ENCODE measurements at places on chromosomes 1 and 21. TPM values are rescaled to one million over a fixed set of nuclear protein-coding genes. Genes with fewer than 3 reads are reported as not detected.
A peak's percentile ranks its signal among the peaks of the same experiment; 100 is the strongest.

The OLIG2 gene
- 0.21 TPM for total RNA-seq

The IL23R gene
- total RNA-seq, result not detected

The B3GALT2 gene
- total RNA-seq, result 11.7 TPM

The LIN28A gene
- not detected for total RNA-seq

The S100A9 gene
- total RNA-seq, result 58.8 TPM

The PLEKHG5 gene
- total RNA-seq, result 40.8 TPM

The LIPI gene
- total RNA-seq, result 2.1 TPM

DNA sequence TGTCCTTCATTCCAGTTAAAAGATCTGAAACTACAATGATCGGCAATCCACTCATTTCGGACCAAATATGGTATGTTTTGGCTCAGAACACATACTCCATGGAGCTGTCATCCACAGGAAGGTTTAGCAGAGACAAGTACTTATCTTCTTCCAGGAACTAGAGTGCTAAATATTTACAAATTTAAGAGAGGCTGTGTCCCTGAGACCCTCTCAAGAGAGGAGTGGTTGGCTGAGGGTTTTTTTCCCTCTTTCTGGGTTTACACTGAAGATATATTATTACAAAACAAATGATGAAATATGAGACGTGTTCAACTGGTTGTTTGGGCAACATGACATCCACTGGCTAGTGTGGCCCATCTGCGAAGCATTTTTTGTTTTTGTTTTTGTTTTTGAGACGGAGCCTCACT is 25.9 kb upstream of the NID1 start:
- H3K4me3 ChIP-seq, result no peak overlapping the region
- DNase-seq, result no peak
- H3K4me1 ChIP-seq, result no peaks in the 10 kb centered on the region
- H3K27me3 ChIP-seq, result no peaks in the 10 kb centered on the region

GRCh38 chr1:72109916-72110315 is 172.4 kb downstream of the NEGR1 start:
- H3K27me3 ChIP-seq, result no peaks in the 10 kb centered on the region
- no peak overlapping the region for H3K4me3 ChIP-seq
- H3K36me3 ChIP-seq, result no peaks in the 10 kb centered on the region
- peaks cover 6% of the 10 kb centered on the region for H3K4me1 ChIP-seq
- DNase-seq, result no peak

GRCh38 chr1:3924186-3924824 is 24.2 kb upstream of the C1orf174 start:
- H3K27ac ChIP-seq, result no peak overlapping the region
- no peak overlapping the region for H3K4me3 ChIP-seq
- H3K4me1 ChIP-seq, result no peaks in the 10 kb centered on the region
- DNase-seq, result no peak
- H3K27me3 ChIP-seq, result peaks cover 11% of the 10 kb centered on the region

- H3K27me3 ChIP-seq, result no peaks in the 10 kb centered on the region
- no peak overlapping the region for H3K27ac ChIP-seq
- H3K4me3 ChIP-seq, result no peak overlapping the region
- no peaks in the 10 kb centered on the region for H3K36me3 ChIP-seq
These were observed 29.4 kb upstream of the EIF4G3 start for GRCh38 chr1:21206117-21206516.

DNA sequence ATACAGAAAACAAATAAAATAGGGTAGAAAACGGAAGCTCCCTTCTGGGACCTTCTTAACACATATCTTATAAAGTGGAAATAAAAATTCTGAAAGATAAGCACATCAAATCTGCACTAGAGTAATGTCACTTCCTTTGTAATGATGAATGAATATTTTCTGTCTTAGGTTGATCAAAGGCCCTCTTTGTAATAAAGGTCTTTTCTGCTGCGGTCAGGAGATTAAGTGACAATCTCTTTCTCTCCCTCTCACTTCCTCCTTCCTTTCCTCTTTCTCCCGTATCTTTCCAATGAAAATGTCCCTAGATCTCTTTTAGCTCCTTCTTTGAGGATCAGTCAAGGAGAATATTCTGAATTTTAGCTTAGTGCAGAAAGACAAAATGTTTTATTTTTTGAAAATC is 33.8 kb downstream of the TMCO1 start:
- H3K4me3 ChIP-seq, result no peak overlapping the region
- no peak overlapping the region for H3K27ac ChIP-seq
- no peaks in the 10 kb centered on the region for H3K36me3 ChIP-seq
- no peak for DNase-seq

- no peaks in the 10 kb centered on the region for H3K36me3 ChIP-seq
- no peak overlapping the region for H3K4me3 ChIP-seq
- no peaks in the 10 kb centered on the region for H3K4me1 ChIP-seq
- DNase-seq, result no peak
These were observed 142.1 kb upstream of the ZBTB40 start for GRCh38 chr1:22309572-22309971.

DNA sequence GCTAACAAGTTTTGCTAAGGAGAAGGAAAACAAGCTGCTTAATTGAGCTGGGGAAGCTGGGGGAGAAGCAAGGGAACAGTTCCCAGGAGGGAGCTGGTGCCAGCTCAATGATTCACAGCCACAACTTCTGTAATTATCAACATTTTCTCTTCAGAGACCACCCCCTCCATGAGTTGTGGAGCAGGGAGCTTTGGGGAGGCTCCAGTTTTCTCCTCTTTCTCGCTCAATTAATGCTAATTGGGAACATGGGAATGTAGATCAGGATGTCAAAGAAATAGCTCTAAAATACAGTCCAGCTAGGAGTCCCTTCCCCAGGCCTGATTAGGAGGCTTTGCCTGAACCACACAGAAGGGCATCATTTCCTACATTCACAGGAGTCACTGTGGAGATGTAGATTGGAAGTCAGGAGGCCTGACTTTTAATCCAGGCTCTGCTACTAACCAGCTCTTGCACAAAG is 12.1 kb upstream of the MNDA start:
- no peaks in the 10 kb centered on the region for H3K27me3 ChIP-seq
- H3K4me3 ChIP-seq, result no peak overlapping the region
- no peak for DNase-seq
- H3K36me3 ChIP-seq, result no peaks in the 10 kb centered on the region
- no peak overlapping the region for H3K27ac ChIP-seq
- H3K4me1 ChIP-seq, result no peaks in the 10 kb centered on the region

DNA sequence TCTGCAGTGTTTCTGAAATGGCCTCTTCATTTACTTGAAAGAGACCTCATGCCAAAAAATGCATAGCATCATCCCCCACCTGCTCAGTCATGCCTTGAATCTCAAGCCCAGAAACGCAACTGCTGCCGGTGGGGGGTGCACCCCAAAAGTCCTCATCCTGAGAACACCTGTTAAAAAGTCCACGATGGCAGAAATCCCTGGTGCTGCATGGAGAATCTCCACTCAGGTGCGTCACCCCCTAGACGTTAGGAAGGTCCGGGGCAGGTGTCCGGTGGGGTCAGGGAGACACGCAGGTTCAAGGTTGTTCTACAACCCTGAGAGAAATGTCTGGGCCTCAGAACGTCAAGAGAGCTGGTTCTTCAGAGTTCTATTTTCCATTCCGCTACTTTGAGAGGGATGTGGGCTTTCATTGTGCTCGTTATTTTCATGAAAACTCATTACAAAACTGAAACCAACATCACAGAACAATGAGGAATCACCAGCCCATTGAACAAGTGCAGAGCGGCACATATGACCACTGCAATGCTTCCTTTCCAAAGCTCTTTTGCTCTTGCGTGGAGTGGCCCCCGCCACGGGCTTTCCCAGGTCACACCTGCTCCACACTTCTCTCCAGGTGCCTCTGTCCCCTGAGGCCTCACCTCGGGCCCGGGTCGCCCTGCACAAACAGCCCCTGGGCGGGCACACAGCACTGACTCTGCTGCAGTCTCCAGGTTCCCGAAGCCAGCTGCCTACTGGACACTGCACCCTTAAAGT is 201.9 kb downstream of the TOMM20 start:
- H3K36me3 ChIP-seq, result no peaks in the 10 kb centered on the region
- peaks cover 30% of the 10 kb centered on the region for H3K4me1 ChIP-seq
- DNase-seq, result no peak
- no peak overlapping the region for H3K4me3 ChIP-seq
- peak overlapping the region; percentile 56 for H3K27ac ChIP-seq

GRCh38 chr1:37393173-37394120 is 80.9 kb upstream of the ZC3H12A start:
- no peak for DNase-seq
- H3K36me3 ChIP-seq, result no peaks in the 10 kb centered on the region
- H3K27me3 ChIP-seq, result no peaks in the 10 kb centered on the region

DNA sequence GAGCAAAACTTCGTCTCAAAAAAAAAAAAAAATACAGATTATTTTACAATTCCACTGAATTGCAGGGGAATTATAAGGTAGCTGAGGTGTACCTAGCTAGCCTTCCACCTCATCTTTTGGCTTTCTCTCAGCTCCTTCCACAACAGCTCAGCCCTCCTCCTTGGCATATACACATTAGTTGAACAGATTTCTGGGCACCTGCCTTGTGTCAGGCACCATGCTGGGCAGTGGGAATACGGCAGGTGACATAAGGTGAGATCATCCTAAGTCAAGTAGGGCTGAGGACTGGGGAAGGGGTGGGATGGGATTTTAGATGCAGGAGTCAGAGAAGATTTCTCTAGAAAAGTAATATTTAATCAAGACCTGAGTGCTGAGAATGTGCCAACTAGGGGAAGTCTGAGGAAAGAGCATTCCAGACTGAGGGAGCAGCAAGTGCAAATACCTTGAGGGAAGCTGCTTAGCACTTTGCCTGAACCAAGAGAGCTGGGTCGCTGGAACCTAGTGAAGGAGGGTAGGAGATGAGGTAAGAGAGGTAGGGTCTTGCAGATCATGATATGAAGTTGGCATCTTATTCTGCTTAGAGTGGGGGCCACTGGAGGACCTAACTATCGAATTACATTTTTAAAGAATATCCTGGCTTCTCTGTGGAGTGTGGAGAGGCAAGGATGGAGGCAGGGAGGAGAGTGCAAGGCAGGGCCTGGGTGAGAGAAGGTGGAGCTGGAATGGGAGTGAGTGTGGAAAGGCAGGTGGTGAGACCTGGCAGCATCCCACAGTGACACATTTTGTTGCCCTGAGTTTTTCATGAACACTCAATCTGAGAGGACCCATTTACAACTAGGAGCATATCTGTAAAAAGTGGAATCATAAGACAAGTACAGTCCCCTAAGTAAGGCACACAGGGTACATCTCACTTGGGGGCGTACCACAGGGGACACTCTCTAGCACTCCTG is 28.2 kb downstream of the LAMC2 start:
- no peaks in the 10 kb centered on the region for H3K27me3 ChIP-seq
- H3K27ac ChIP-seq, result no peak overlapping the region
- H3K36me3 ChIP-seq, result no peaks in the 10 kb centered on the region
- no peaks in the 10 kb centered on the region for H3K4me1 ChIP-seq
- DNase-seq, result no peak

- no peak for DNase-seq
- H3K27ac ChIP-seq, result no peak overlapping the region
- H3K36me3 ChIP-seq, result no peaks in the 10 kb centered on the region
- H3K4me1 ChIP-seq, result no peaks in the 10 kb centered on the region
These were observed 87.1 kb upstream of the LRRC8D start for GRCh38 chr1:89733748-89734147.

DNA sequence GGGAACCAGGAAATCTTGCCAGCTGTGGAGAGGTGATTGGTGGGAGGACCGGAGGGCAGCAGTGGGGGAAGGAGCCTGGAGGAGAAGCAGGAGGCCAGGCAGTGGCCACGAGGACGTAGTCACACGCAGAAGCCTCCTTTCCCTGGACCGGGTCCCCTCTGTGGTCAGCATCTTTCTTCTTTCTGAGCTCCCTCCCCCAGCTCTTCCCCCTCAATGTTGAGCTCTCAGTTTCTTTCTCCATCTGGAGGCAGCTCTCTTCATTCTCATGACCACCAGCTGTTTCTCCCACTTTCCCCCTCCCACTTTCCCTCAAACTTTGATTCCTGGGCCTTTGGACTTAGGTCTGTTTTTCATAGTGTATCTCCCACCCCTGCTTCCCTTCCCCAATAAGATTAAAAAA is 18.3 kb downstream of the KIRREL1 start:
- no peak for DNase-seq
- H3K4me1 ChIP-seq, result peaks cover 66% of the 10 kb centered on the region
- no peak overlapping the region for H3K4me3 ChIP-seq
- H3K27ac ChIP-seq, result peak overlapping the region; percentile 91
- no peaks in the 10 kb centered on the region for H3K36me3 ChIP-seq
- H3K27me3 ChIP-seq, result no peaks in the 10 kb centered on the region

- H3K27ac ChIP-seq, result no peak overlapping the region
- H3K4me3 ChIP-seq, result no peak overlapping the region
These were observed 163.9 kb upstream of the DUSP10 start for GRCh38 chr1:221905802-221906201.

- no peak overlapping the region for H3K27ac ChIP-seq
- H3K27me3 ChIP-seq, result no peaks in the 10 kb centered on the region
- H3K4me1 ChIP-seq, result no peaks in the 10 kb centered on the region
- no peak overlapping the region for H3K4me3 ChIP-seq
- no peaks in the 10 kb centered on the region for H3K36me3 ChIP-seq
- DNase-seq, result no peak
These were observed 62.4 kb downstream of the DIRAS3 start for GRCh38 chr1:67988066-67988465.

DNA sequence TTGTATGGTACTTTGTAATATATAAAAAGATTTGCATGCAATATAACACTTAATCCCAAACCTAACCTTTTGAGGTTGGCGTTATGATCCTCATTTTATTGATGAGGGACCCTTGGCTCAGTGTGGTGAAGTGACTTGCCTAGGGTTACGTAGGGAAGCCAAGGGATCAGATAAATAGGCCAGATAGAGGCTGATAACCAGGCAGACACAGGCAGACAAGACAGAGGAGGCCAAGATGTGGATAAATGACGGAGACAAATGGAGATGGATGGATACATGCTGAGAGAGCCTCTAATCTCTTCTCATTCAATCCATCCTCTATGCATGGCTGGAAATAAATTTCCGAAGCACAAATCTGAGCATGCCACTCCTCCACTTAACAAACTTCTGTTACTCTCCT is 136.9 kb upstream of the SPATA6 start:
- H3K27me3 ChIP-seq, result no peaks in the 10 kb centered on the region
- no peak overlapping the region for H3K27ac ChIP-seq
- DNase-seq, result no peak

DNA sequence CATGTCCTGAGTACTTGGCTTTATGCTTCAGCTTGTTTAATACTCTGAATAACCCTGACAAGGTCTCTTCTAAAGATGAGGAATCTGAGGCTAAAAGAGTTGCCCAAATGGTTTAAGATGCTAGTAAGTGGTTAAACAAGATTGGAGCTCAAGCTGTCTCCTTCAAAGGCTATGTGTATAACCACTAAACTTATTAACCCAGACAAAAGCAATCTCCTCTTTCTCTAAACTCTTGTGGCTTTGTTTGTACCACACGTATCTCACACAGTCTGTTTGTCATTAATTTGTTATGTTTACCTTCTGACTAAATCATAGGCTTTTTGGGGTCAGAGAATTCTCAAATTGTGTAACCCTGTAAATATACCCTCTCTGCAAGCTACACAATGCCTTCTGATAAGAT is 89.9 kb downstream of the HMCN1 start:
- H3K4me3 ChIP-seq, result no peak overlapping the region
- no peak overlapping the region for H3K27ac ChIP-seq
- H3K36me3 ChIP-seq, result no peaks in the 10 kb centered on the region
- no peaks in the 10 kb centered on the region for H3K27me3 ChIP-seq
- no peak for DNase-seq
